Gastroesophageal sphincter (tissue), 4 donors: ENCODE measurements at places on chromosomes 16 and 17. TPM values are rescaled to one million over a fixed set of nuclear protein-coding genes. Genes with fewer than 3 reads are reported as not detected.

Gene FOXN1
- not detected for total RNA-seq

Gene IL34
- total RNA-seq = 3.0 TPM

Gene ODF4
- total RNA-seq = not detected

Gene NACA2
- total RNA-seq = not detected

Gene TPSD1
- not detected for total RNA-seq

Gene RAB11FIP4
- 14.1 TPM for total RNA-seq

Gene EVPLL
- total RNA-seq = not detected

Gene COL1A1
- total RNA-seq = 72.6 TPM

Gene UQCRC2
- total RNA-seq = 198 TPM

Gene SNX20
- 1.8 TPM for total RNA-seq

- no peak for ATAC-seq
Measured at GRCh38 chr16:89880477-89881367, 7.3 kb downstream of the TCF25 start.

GRCh38 chr16:3974751-3975150 is 94.2 kb upstream of the CREBBP start:
- ATAC-seq = no peak

DNA sequence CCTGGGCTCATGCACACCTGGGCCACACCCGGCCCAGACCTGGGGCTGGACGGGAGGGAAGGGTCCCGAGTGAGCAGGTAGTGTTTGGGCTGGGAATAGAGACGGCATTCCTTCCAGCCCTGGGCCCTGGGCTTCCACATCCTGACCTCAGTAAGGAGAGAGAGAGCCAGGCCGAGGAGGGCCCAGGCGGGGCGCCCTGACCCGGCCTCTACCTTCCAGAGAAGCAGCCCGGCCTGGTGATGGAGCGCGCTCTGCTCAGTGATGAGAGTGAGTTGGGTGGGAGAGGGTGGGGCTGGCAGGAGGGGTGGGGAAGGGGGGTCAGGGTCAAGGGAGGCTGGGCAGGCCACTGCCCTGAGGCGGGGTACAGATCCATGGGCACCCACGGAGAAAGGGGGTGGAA is 13.6 kb upstream of the MYO15B start:
- no peak for ATAC-seq

DNA sequence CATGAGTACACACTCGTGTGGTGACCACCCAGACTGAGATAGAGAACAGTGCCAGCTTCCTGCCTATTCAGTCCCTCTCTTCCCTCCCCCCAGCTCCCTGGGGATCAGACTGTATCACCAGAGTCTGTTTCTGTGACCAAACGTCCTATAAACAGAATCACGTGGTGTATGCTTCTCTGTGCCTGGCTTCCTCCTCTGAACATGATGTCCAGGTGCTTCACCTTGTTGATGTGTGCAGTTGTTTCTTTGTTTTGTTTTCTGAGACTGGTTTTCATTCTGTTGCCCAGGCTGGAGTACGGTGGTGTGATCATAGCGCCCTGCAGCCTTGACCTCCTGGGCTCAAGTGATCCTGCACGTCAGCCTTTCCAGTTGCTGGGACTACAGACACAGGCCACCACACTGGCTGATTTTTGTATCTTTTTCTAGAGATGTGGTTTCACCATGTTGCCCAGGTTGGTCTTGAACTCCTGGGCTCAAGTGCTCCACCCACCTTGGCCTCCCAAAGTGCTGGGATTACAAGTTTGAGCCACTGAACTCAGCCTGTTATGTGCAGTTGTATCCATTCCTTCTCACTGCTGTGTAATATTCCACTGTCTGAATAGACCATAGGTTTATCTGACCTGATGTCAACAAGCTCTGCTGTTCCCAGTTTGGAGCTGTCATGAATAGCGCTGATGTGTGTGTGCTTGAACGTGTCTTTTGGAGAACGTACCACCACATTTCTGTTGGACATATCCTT is 28.9 kb upstream of the PRM1 start:
- ATAC-seq = no peak

DNA sequence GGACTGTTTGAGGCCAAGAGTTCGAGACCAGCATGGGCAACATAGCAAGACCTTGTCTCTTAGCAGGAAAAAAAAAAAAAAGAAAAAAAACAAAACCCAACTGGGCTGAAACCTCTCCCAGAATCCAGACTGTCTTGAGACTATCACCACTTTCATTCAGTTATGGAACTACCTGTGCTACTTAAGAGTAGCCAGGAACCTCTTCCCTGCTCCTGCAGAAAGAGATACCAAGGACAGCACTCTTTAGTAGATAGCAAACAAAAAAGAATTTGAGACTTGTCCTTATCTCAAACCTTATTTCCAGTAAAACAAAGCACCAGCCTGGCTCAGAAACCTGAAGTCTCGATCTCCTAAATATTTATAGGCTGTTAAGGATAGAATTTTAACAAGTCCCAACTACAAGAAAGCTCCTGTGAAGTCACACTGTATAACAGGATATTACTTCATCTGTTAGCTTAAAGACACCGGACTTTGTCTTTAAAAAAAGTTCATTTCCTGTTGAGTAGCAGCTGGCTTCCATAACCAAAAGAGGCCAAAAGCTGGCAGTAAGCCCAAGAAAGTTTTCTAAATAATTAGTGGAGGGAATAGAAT is 5.1 kb downstream of the CDR2 start:
- ATAC-seq = no peak

GRCh38 chr17:19728084-19728495 is 11.7 kb upstream of the SLC47A2 start:
- ATAC-seq = peak; percentile 88

- ATAC-seq = no peak
Measured at GRCh38 chr17:72903522-72903921, 189.0 kb downstream of the SLC39A11 start.

DNA sequence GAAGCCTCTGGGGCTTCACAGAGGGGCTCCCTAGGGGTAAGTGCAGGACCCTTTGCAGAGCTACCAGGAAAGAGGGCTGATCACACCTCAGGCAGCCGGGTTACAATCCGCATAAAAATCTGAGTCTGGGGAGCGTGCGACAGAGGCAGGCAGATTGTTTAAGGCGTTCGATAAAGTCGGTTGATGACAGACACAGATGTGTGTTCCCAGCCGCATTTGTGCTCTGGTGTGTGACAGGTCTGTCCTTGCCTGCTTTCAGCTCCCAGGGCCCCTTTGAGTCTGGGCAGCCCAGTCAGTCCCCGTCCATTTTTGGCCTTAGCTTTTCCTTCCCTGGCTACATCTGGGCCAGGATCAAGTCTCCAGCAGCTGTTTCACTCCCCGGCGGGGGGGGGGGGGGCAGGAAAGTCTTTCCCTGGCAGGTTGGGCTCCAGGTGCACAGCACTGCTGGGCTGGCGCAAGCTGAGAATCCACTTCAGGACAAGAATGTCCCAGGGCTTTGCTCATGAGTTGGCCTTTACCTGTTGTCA is 1.3 kb upstream of the ZACN start:
- no peak for ATAC-seq

DNA sequence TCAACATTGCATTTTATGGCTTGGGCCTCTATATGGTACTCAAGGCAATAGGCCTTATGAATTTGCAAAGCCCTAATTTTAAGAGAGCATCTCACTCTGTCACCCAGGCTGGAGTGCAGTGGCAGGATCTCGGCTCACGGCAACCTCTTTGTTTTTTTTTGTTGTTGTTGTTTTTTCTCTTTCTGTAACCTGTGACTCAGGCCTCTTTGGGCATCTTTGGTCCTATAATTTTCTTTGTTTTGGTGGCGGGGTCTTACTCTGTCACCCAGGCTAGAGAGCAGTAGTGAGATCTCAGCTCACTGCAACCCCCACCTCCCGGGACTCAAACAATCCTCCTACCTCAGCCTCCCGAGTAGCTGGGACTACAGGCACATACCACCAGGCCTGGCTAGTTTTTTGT is 21.8 kb upstream of the HERPUD1 start:
- no peak for ATAC-seq

GRCh38 chr16:9976601-9977000 is 205.6 kb downstream of the GRIN2A start:
- ATAC-seq = no peak

DNA sequence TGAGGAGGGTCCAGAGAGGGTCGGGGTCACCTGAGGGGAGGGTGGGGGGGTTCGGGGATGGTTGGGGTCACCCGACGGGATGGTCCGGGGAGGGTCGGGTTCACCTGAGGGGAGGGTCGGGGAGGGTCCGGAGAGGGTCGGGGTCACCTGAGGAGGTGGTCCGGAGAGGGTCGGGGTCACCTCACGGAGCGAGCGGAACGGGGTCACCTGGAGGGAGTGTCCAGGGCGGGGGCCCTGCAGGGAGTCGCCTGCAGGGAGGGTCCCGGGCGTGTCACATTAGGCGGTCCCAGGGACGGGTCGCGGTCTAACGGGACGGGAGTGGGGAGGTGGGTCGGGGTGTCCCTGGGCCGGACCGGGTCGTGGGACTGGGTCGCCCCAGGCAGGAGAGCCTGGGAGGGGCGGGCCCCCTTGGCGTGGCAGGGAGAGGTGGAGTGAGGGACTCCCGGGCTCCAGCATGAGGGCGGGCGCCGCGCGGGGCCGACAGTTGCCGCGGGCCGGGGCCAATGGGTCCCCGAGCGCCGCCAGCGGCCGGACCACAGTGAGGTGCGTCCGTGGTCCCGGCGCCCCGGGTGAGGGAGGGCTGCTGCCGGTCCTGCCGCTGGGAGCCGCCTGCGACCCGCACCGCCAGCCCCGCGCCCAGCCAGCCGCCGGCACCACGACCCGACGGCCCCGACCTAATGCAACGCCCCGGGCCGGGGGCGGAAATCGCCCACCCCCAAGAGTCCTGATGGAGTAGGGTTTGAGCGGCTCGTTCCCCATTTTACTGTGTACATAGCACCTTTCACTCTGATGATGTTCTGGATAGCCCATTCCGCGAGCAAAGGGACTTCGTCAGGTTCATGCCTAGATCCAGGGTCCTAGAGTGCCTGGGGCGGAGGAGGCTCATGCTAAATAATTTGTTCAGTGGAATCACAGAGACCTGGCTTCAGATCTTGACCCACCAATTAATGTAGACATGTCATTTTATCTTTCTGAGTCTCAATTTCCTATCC is 1.2 kb upstream of the ABCA3 start:
- ATAC-seq = no peak

GRCh38 chr17:38914741-38915638 is 10.4 kb upstream of the LASP1NB start:
- ATAC-seq = no peak

DNA sequence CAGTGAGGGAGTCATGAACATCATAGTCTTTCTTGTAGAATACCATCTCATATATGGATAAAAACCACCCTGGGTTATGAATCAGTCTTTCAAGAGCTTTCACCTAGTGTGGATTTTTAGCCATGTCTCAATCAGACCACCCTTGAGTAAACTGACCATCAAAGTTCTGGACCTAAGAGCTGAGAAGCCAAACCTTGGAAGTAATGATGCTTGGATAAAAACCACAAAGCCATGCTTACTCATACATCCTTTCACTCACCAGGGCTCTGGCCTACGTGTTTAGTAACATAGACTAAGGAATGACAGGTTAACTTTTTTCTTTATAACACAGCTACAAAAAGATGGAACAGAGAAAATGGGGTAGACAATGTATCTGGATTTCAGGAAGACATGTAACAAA is 167.2 kb downstream of the STX8 start:
- ATAC-seq = no peak

DNA sequence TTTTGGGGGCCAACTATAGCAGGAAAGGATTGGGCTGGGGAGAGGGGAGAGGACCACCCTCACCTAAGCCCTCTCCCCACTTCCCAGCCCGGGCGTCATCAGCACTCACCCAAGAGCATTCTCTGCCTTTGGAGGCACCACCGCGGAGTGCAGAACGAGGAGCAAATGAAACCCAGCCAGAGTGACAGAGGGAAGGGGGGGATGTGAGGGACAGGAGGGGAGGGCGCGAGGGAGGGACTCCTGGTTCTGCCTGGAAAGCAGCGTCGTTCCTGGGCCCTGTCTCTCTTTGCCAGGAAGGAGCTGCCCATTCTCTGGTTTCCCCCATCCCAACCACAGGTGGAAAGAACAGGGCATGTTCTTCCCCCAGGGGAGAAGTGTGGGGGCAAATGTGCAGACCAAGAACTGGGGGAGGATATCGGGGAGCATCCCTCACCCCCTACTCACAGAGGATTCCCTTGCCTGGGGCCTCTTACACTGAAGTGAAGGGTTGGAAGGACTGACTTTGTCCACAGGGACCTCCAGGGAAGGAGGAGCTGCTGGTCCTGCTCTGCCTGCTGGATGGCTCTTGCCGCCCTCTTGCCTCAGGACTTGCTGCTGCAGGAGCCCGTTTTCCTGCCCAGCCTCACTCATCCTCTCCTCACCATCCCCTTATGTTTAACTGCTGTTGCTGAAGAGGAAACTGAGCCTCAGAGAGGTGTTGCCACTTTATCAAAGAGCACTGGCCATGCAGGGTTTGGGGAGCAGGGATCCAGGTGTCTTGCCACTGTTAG is 3.5 kb upstream of the C17orf113 start:
- ATAC-seq = no peak

- no peak for ATAC-seq
Measured at GRCh38 chr16:68972720-68973119, 129.4 kb downstream of the TANGO6 start.

- no peak for ATAC-seq
Measured at GRCh38 chr16:77896415-77897128, 108.2 kb downstream of the VAT1L start.

DNA sequence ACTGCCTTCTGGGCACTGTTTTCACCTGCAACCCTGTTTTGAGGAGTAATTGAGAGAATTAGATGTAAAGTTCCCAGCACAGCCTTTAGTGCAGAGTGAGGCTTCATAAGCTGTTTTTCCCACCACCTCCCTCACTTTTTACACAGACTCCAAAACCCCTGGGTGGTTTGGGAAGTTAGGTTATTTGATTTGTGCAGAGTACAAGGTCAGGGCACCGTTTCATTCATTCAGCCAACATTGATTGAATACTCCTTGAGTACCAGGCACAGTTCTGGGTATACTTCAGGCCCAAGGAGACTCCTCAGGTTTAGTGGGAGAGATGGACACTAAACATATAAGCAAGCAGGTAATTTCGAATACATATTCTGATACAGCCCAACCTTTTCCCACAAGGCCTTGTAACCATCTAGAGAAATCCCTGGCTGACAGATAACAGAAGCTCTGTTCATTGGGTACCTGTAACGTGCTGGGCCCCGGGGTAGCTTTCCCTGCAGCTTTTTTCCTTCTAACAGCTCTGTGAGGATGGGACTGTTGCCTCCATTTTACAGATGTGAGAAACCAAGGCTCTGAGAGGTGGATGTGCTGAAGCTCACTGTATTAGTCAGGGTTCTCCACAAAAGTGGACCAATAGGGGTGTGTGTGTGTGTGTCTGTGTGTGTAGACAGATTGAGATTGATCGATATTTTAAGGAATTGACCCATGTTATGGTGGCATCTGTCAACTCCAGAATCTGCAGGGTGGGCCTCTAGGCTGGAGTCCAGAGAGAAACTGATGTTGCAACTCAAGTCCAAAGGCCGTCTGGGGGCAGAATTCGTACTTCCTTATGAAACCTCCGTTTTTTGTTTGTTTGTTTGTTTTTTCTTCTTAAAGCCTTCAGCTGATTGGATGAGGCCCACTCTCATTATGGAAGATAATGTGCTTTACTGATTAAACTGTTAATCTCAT is 234.7 kb downstream of the SNX29 start:
- no peak for ATAC-seq

GRCh38 chr17:6639586-6640535 is 650 bp downstream of the KIAA0753 start:
- ATAC-seq = peak; percentile 44
